H4 (cell line): ENCODE measurements at places on chromosomes 5 and 9. TPM values are rescaled to one million over a fixed set of nuclear protein-coding genes. Genes with fewer than 3 reads are reported as not detected.

DNA sequence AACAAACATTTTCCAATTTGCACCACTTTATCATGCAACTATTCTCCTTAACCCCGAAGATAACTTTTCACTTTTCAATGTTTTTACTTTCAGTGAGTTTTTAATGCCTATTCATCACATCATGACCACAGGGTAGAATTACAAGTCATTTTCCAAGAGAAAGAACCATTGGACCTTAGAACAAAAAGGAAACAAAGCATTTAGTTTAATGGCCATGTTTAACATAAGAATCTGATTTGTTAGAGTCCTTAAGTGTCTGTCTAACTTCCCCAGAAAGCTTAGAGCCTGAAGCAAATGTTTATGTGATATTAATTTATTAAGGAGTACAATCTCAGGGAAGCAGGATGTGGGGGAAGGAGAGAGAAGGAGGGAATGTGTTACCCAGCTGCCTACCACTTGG is 325.8 kb upstream of the RIOK2 start:
- DNase-seq: no peak

CMYA5 gene
- total RNA-seq: 0.02 and 0.08 TPM in 2 replicates

GHR gene
- total RNA-seq: 1.3 and 3.3 TPM in 2 replicates

GRCh38 chr9:136251264-136252115 is 5.9 kb upstream of the QSOX2 start:
- DNase-seq: no peak

- DNase-seq: no peak
Measured at GRCh38 chr5:177507165-177507564, 2.5 kb downstream of the DOK3 start.

- no peak for DNase-seq
Measured at GRCh38 chr9:128713411-128713780, 10.5 kb downstream of the ZDHHC12 start.

CDC20B gene
- not detected in 2 replicates for total RNA-seq

DNA sequence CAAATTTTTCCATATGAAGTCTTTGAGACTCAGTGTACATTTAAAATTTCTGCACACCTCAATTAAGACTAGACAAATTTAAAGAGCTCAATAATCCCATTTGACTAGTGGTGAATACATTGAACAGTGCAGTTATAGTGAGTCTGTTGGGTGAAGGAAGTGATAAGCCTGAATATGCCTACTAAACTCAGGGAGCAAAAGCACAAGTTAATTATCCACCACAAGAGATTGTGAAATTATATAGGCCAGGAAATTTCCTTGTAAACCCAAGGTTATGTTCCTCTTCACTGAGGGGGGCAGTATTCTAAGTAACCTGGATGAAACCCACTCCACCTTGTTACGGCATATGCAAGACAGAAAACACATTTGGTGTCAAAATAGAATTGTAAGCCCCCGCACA is 612.9 kb upstream of the DAB2 start:
- no peak for DNase-seq

DNA sequence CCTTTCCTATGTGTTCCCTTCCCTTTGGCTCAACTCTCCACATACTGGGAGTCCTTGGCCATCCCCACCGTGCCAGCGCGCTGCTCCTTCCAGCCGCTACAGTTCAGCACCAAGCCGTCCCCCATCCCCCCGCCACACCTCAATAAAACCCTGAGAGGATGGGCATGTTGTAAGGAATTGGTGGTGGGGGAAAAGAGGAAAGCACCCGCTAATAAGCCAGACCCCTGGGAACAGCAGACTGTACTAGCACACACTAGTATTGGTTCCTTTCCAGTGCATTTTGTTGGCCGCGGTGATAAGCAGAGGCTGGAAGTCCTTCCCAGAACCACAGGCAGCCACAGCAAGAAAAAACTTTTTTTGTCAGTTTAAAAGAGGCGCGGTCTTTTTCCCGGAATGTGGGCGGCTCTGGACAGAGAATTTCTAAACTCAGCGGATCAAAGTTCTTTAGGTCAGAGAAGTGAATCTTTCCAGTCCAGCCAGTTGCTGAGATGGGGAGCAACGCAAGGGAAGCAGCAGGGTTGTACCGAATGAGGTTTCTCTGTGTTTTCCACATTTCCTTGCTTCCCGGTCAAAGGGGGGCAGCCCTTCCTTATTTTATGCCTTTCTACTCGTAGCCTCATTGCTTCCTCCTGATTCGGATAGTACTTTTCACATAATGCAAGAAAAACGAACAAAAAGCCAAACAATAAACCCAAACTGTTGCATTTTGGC is 2.1 kb downstream of the CHSY3 start:
- peak; percentile 28 for DNase-seq

GMCL2 gene
- not detected in 2 replicates for total RNA-seq

GRCh38 chr9:129256959-129257713 is 79.1 kb upstream of the IER5L start:
- no peak for DNase-seq

CCDC112 gene
- total RNA-seq: 2.2 and 4.7 TPM in 2 replicates

NRG2 gene
- total RNA-seq: 0.14 and 0.25 TPM in 2 replicates

CYLC2 gene
- not detected in 2 replicates for total RNA-seq

DNA sequence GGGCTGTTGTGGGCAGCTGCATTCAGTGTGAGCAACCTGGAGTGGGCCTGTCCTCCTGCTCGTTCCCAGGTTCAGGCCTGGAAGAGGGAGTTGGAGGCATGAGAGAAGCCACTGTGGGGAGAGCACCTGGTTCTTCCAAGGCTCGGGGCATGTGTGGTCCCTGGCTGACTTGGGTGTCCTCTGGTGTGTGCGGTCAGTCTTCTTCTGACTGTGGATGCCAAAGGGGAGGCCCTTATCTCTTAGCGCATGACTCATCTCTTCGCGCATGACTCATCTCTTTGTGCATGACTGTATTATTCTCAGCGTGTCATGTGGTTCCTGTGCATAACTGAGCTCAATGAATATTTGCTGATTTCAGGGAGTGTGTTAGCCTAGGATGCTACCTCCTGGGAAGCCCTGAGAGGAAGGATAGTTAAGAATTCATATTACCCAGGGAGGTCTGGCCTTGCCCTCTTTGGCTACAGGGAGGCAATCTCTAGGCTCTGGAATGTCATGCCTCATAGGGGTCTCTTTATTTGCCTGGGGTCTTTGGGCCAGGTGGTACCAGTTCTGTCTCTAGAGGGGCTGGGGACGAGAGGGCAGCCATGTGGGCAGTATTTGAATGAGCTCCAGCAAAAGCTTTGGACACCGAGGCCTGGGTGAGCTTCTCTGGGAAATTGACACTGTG is 188.7 kb downstream of the HSPA4 start:
- DNase-seq: peak; percentile 97

DNA sequence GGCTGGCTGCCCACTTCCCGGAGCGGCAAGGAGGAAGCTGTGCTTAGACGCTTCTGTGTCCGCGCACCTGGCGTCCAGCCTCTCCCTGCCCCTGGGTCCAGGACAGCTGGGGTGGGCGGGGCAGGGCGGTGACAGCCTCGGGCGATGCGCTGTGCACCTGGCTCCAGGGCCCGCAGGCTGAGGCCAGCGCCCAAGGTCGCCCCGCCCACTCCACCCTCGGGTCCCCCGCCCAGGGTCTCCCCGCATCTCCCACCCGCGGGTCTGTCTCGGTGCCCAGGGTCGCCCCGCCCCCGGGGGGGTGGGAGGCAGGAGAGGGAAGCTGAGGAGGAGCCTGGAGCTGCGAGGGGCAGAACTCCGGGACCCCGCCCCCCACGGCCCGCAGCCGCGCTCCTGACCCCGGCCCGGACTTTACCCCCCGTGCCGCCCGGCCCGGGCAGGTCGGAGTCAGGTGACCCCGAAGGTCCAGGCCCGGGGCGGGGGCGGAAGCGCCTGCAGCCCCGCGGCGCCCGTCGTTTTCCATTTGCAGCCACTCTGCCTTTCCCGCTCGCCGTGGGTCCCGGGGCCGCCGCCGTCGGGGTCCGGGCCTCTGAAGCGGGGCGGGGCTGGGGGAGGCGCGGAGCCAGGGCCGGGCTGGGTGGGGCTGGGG is at the start of gene ENTPD8:
TSS of gene ENTPD8 (minus strand) at position 69 of the 646 bp plus-strand sequence. CDS start 3,072 bp downstream, outside the sequence.
- DNase-seq: peak; percentile 34

DNA sequence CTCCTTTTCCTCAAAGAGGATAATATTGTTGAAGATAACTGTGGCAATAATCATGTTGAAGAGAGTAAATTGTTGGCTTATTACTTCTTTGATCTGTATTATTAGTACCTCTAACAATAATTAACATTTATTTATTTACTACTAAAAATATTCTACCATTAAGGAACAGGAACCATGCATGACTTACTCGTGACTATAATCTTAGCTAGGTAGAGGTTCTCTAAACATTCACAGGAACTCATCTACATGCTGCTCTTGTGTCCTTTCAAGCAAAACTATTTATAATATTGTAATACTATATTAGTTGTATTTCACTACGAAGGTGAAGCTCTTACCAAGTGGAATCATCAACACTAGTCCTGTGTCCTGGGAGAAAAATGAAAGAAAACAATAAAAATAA is 3.1 kb downstream of the SOX30 start:
- DNase-seq: no peak

POU5F2 gene
- total RNA-seq: 0.04 TPM in 1 of 2 replicates, not detected in the other

GRCh38 chr9:132488626-132489025 is 78.6 kb downstream of the CFAP77 start:
- no peak for DNase-seq

GRCh38 chr5:87195104-87195591 is 72.5 kb upstream of the RASA1 start:
- peak; percentile 12 for DNase-seq

DNA sequence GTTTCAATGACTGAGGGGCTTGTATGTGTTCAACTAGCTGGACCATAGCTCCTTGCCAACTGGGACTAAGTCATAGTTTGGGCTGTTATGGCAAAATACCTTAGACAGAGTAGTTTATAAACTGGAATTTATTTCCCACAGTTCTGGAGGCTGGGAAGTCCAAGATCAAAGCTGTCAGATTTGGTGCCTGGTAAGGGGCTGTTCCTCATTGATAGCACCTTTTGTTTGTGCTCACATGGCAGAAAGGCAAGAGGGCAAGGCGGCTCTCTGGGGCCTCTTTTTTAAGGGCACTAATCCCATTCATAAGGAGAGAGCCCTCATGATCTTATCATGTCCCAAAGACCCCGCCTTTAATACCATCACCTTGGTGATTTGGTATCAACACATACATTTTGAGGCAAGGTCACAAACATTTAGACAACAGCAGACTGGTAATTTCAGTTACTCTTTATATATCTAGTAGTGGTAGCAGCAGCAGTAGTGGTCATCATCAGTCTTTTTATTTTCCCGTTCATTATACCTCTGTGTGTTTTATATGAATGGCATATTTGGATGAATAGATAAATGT is 477.0 kb downstream of the CCDC171 start:
- no peak for DNase-seq

GRCh38 chr9:15622318-15622971 is 69.6 kb downstream of the CCDC171 start:
- DNase-seq: no peak

GRCh38 chr9:84891924-84892323 is 222.4 kb downstream of the NTRK2 start:
- no peak for DNase-seq
